ENCODE measurements at places on chromosomes 11 and 22. TPM values are rescaled to one million over a fixed set of nuclear protein-coding genes. Genes with fewer than 3 reads are reported as not detected.

TYR gene
- total RNA-seq = not detected

DNA sequence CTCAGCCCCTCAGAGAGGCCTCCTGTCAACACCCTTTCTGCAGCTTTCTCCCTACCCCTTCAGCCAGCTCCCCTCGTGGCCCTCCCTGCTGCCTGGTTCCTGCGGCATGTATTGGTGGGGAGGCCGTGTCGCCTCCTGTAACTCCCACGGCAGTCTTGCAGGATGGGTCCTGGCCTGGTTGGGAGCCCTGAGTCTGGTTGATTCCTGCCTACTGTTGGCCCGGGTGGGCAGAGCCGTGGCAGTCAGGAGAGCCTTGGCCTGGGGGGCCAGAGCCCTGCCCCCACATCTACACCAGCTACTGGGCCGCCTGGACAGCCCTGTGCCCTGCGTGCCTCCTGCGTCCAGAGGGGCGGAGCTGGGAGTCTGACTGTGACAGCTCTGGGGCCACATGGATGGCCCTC is 30.3 kb upstream of the GRAMD4 start:
- DNase-seq = no peak

DNA sequence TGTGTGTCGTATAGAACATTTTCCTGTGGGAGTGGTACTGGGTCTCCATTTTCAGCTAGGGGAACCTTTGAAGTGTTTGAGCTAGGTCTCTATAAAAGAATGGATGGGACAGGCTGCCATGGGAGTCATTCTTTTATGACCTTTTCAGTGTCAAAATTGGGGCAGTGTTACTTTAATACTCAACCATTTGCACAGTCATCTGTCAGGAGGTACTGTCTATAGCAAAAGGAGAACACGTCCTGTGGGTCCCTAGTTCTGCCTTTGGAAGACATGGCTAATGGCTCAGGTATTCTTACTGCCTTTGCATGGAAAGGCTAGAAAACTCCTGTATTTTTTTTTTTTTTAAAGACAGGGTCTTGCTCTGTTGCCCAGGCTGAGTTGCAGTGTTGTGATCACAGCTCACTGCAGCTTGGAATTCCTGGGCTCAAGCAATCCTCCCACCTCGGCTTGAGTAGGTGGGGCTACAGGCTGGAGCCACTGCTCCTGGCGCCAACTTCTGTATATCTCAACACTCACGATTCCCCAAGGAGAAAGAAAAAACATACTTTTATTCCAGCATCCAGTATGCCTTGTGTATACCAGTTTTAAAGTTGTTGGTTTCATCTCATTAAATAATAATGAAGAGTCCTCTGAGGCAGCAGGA is 2.1 kb upstream of the ATF4 start:
- DNase-seq = no peak

DNA sequence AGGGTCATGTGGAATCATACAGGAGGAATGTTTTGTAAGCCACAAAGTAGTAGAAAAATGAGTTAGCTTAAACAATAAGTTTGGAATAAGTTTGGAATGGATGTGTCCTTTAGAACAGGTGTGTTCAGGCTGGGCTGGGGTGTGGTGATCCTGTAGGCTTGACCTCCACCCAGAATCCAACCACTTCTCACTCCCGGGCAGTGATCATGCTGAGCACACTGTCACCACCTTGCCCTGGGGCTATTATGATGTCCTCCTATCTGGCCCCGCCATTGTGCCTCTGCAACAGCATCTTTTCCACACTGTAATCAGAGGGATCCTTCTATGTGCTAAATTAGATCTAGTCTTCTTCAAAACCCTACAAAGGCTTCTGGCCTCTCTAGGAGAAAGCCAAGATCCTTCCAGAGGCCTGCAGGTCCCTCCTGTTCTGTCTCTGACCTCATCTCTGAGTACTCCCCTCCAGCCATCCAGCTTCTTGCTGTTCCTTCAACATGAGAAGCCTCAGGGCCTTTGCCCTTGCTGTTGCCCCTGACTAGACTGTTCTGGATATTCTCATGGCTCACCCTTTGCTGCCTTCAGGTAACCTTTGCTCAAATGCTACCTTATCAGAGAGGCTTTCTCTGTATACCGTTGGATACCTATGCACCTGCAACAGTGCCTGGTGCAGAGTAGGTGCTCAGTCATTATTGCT is 18.8 kb upstream of the ACCSL start:
- DNase-seq = no peak
